ENCODE measurements at places on chromosomes 1 and 21.

- peak; percentile 54 for DNase-seq
Observed at GRCh38 chr1:85116856-85117255, 68.6 kb upstream of the MCOLN3 start.

DNA sequence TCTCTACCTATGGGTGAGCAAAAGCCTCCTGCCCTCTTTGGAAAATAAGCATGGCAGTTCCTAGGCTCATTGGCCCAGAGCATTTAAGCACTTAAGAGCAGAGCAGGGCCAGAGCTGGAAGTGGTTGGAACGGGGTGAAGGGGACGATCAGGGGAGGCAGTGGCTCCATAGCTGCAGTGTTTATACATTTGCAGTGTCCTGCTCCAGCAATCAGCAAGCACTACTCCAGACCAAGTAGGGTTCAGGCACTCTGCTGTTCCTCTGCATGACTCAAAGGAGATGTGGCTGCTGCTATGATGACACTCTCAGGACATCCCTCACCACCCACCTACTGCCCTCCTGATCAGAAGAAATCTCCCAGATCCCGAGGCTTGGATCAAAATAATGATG lies 55.0 kb downstream of the TRABD2B start:
- DNase-seq: no peak

GRCh38 chr1:156821801-156822200 lies 5.2 kb upstream of the SH2D2A start:
- no peak for DNase-seq

DNA sequence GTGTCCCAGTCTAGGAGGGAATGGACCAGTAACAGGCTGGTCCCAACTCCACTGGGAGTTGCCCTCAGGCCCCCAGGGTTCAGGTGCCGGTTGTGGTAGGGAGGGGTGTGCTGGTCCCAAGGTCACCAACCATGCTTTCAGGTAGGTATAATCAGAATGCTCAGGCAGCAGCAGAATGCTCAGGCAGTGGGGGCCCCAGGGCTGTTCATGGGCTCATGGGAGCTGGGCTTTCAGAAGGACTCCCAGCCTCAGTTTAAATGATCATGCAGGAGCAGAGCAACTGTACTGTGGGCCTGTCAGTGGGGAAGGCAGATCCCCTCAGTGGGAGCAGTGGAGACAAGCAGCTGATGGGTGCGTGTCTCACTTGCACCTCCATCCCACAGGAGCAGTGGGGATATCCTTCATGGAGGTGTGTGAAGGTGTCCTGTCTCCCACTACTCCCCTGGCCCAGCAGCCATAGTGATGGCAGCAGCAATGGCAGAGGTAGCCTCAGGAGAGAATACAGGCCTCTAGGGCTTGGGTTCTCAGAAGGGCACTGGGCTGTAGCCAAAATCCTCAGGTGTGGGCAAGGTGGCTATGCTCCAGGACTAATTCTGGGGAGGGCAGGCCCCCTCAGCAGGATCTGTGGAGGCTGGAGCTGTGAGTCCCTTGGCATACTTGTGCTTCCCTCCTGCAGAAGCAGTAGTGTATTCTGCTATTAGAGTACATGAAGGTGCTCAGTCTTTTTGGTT lies 917.3 kb upstream of the B3GALT2 start:
- no peak for DNase-seq

GRCh38 chr1:84539972-84540371 lies 33.6 kb upstream of the GNG5 start:
- no peak for DNase-seq

- DNase-seq: peak; percentile 8
Observed at GRCh38 chr1:211376807-211377470, 50.3 kb downstream of the TRAF5 start.

- DNase-seq: no peak
Observed at GRCh38 chr1:116772648-116773045, 18.4 kb downstream of the CD2 start.

DNA sequence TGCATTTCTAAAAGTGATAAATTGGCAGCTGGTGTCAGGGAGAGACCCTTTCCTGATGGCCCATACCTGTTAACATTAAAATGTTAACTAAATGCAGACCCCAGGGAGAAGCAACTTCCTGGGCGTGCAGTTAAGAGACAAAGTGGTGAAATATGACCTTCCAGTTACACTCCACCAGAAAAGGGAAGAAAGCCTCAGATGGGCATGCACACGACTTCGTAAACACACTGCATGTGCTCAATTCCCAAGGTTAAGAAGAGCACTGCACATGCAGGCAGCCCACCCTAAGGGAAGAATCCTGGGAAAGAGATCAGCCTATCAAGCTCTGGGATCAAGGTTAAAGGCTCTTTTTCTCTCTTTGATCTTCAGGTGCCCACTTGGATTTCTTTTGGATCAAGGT lies 9.7 kb upstream of the GBP6 start:
- no peak for DNase-seq

DNA sequence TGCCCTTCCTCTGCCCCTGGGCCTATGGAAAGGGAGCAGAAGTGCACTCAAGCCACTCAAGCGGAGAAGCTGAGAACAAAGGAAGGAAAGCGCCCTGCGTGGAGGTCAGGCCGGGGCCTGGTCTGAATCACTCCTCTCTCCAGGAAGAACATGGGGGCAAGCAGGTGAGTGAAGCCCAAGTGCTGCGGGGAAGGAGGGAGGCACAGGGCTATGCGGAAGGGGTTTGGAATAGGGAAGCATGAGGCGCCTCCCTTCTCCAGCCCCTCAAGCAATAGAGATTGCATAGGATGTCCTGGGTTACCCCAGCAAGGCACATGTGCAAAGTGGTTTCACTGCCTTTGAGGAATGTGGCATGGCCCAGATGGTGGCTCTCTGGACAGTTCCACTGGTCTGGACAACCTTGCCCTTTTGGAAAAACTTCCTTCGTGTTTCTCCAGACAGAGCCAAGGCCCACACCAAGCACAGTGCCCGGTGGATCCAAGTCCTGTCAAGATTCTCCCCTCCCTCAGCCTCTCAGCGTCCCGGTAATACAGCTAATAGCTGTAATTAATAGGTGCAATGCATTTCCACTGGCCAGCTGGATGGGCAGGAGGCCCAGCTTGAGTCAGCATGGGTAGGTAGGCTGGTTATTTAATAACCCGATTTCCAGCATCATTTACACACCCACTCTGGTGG lies 13.7 kb downstream of the BLACAT1 start:
- DNase-seq: no peak

- no peak for DNase-seq
Observed at GRCh38 chr1:38474738-38475623, 384.6 kb downstream of the RRAGC start.

DNA sequence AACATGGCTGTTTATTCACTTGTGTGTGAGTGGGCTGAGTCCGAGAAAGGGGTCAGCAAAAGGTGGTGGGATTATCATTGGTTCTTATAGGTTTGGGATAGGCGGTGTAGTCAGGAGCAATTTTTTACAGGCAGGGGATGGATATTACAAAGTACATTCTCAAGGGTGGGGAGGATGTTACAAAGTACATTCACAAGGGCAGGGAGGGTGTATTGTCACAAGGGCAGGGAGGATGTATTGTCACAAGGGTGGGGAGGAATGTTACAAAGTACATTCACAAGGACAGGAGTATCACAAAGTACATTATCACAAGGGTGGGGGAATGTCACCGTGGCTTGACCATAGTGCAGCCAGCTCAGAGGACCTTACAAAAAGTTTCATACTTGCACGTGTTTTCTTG lies 31.1 kb upstream of the ITLN2 start:
- DNase-seq: no peak

DNA sequence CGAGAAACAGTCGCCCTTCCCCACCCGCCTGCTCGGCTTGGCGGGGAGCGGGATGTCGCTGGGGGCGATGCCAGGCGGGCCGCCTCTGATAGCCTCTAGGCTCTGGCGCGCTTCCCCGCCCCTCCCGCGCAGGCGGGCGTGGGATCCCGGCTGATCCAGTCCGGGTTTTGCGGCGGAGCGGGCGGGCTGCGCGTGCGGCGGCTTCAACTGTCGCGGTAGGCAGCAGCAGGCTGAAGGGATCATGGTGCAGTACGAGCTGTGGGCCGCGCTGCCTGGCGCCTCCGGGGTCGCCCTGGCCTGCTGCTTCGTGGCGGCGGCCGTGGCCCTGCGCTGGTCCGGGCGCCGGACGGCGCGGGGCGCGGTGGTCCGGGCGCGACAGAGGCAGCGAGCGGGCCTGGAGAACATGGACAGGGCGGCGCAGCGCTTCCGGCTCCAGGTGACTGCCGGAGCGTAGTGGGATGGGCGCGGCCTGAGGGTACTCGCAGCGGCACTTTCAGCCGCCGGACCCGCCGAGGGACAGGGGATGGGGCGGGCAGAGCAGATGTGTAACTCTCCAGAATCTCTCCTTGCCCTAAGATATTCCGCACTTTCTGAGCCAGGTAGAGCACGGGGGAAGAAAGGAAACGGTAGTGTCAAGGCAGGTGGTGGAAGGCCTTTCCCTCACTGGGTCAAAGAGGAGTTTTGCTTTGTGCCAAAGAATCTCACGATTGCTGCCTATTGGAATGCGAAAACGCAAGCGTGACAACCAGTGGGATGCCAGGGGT lies at the start of gene FAAH:
FAAH (plus strand) TSS at position 210 of the 764 bp plus-strand sequence; CDS start at position 242, 32 bp downstream.
- no peak for DNase-seq

DNA sequence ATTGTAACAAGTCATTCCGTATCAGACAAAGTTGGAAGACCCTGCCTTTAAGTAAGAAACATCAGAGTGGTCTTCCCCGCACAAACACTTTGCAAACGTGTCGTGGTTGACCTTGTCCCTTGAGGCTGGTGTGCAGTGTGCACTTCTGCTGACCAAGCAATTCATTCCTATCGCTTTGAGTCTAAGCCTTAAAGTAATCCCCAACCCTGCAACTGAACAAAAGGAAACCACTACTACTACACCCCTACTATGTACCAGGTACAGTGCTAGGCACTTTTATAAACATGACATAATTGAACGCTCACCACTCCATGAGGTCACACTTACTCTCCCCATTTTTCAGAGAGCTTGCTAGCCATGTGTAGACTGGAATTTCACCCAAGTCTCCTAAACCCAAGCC lies 10.6 kb downstream of the ITPKB start:
- DNase-seq: no peak

- no peak for DNase-seq
Observed at GRCh38 chr21:27582246-27582947, 615.5 kb upstream of the ADAMTS5 start.

GRCh38 chr1:171286032-171286705 lies 27.8 kb upstream of the FMO4 start:
- no peak for DNase-seq

- DNase-seq: no peak
Observed at GRCh38 chr1:153057375-153057774, at the start of gene SPRR2A. SPRR2A (minus strand) TSS chr1:153057512; CDS start chr1:153056735, 777 bp downstream.

- no peak for DNase-seq
Observed at GRCh38 chr1:160260406-160261382, 1.7 kb downstream of the DCAF8 start.

- DNase-seq: no peak
Observed at GRCh38 chr1:23426828-23427227, 2.3 kb upstream of the TCEA3 start.

GRCh38 chr1:225612287-225612686 lies 40.6 kb downstream of the ENAH start:
- DNase-seq: no peak

Data from GF-D8 (cell line).